Stimulated activated CD8-positive, alpha-beta memory T cell treated with anti-CD3 and anti-CD28 coated beads, Interleukin-4, amount 100 ng/mL, for 1 hour (primary cell): ENCODE measurements at places on chromosomes 7 and 10.
A peak's percentile ranks its signal among the peaks of the same experiment; 100 is the strongest.

GRCh38 chr10:90007226-90007625 is 305.8 kb downstream of the KIF20B start:
- DNase-seq: no peak

GRCh38 chr7:44755698-44756627 is 7.3 kb downstream of the ZMIZ2 start:
- no peak for DNase-seq

DNA sequence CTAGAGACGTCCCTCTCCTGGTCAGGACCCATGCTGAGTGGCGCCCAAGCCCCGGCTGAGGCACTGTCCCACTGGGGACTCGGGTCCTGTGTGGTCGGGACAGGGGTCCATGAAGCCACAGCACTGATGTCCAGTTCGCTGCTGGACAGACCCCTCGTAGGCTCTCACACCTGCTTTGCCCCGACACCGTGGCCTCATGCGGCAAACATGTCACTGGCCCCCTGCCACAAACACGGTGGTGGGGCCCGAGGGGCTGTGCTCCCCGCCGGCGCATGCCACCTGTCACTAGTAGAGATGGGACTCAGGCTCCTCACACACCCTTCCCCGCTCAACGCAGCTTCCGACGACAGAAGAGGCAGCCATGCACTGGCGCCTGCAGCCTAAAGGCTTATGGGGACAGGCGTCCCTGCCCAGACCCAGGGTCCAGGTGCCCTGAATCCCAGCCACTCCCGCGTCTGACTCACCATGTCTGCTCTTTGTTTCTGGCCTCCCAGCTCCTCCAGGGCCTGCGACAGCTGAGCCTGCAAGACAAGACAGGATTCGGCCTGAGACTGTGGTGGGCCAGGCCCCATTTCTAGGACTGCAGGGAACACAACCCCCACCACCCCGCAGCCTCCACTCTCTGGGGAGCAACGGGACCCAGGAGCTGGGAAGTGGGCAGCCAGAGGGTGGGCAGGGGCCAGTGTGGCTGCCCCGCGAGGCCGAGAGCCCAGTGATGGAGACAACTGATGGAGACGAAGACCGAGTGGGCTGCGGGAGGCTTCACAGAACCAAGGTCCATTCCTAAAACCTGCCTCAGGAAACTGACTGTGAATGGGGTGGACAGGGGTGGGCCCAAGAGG is 230.9 kb downstream of the MAD1L1 start:
- no peak for DNase-seq

DNA sequence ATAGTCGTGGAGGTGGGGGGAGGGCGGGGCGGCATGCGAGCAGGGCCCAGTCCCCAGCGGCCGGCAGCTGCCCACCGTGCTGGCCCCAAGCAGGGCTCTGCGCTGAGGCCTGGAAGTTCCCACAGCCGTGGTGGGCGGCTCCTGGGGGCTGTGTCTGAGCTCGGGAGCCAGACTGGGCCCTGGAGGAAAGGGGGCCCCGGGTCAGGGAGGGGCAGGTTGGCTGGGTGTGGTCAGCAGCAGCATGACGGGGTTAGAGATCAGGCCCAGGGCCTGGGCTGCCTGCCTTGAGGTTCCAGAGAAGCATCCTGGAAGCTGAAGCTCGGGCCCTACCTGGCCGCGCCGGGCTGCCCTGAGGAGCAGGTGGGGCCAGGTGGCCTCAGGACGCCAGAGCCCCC is 22.1 kb downstream of the GET4 start:
- DNase-seq: no peak

DNA sequence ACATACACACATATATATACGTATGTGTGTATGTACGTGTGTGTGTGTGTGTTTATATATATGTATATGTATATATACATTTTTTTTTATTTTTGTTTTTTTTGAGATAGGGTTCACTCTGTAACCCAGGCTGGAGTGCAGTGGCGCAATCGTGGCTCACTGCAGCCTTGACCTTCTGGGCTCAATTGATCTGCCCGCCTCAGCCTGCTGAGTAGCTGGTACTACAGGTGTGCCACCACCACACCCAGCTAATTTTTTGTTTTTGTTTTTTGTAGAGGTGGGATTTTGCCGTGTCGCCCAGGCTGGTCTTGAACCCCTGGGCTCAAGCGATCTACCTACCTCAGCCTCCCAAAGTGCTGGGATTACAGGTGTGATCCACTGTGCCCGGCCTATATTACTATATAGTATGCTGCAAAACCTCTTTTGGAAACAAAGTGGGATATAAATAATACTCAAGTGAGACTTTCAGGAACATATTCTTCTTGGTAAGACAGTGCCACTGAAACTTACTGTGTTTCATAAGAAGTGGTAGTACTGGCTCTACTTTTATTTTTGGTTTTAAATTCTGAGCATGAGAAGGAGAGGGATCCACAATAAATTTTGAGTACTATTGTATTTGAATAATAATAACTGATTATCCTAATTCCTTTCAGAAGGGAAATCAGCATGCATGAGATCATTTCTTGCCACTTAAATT is 51.0 kb downstream of the MLLT10 start:
- DNase-seq: no peak

- no peak for DNase-seq
These were observed 114.9 kb upstream of the PLXNA4 start for GRCh38 chr7:132691201-132691600.

DNA sequence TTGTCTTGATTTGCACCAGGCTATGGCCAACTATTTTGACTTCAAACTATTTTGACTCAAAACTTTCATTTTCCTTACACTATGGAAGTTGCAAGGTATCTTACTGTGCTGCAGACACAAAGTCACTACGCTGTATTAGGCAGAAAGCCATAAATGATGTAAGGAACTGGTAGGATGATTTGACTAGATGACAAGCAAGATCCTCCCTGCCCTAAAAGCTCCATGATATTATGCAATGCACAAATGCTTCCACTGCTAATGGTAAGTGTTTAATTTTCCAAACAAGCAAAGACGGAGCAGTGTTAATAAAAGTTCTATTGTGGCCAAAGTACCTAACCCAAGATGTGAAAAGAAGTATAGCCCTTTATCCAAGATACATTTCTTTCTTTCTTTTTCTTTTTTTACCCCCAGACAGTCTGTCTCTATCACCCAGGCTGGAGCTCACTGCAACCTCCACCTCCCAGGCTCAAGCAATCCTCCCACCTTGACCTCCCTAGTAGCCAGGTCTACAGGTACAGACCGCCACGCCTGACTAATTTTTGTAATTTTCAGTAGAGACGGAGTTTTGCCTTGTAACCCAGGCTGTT is 98.2 kb downstream of the ANK3 start:
- DNase-seq: no peak

GRCh38 chr7:26321435-26321834 is 29.8 kb downstream of the SNX10 start:
- DNase-seq: no peak

DNA sequence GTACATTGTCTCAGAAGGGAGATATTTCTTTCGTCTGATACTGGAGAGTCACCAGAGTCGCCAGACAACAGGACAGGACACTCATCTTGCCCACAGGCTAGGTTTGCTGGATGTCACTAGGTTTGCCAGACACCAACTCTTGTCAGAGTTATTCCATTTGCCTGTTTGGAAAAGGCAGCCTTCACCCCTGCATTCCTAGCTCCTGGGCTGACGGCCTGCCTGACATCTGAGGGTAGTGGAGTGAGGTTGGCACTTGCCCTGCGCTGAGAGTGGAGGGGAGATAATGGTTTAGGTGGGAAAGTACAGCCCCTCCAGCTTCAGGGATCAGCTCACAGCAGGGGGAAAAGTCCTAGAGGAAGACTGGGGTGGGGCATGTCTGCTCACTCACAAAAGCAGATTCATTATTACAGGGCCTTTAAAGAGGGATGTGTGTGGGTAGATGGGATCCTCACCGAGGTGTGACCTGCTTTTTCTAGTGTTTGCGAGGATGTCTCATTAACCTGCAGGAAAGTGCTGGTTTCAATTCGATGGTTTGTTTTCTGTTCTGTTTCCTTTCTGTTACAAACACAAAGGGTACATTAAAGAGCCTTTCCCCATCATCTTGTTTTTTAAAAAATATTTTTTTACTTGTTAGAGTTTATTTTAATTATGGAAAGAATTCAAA is 79.3 kb upstream of the TNS3 start:
- DNase-seq: no peak

- no peak for DNase-seq
These were observed 46.2 kb upstream of the ZNF716 start for GRCh38 chr7:57403601-57404342.

- DNase-seq: no peak
These were observed 78.6 kb downstream of the NRF1 start for GRCh38 chr7:129689995-129690581.

DNA sequence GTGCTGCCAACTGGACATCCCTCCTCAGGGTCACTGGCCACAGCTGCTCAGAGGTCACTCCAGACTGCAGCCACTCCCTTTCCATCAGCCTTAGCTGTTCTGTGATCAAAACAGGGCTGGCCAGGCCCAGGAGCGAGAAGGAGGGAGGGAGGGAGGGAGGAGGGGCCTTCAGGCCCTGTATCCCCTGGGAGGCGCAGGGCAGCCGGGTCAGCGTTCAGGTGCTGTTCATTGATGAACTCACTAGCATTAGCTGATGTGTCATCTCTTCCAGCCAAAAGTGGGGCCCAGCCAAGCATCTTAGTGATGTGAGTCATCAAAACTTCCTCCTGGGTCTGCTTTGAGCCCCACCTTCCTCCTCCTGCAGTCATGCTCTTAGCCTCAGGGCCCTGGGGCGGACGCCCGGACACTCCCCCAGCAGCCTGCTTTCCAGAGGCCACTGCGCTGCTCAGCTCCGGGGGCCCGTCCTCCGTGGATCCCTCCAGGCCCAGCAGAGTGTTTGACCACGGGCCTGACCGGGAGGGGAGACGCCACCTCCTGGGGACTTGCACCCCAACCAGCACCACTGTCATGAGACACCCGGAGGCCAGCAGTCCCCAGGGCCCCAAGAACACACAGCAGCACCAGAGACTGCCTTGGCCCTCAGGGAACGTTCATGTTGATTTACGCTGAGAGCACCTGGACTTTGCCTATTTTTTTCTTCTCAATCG is 149.2 kb downstream of the PRKAG2 start:
- DNase-seq: peak; percentile 7

- DNase-seq: no peak
These were observed 262.7 kb downstream of the REEP3 start for GRCh38 chr10:63783882-63784281.

DNA sequence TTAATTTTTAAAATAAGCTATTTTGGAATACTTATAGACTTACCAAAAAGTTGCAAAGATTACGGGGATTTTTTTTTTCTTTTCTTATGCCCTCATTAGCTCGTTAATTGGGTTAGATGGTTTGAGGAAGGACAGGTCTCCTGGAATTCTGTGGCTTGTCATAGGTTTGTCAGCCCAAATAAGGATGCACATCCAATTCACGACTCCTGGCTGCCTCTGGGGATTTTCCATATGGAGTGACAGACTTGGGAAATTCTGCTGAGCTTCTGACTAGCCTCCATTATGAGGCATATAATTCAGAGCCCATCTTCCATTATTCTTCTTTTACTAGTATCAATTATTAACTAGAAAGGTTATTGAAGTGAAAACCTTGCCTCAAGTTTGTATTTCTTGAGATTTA is 102.1 kb downstream of the AUTS2 start:
- DNase-seq: no peak

GRCh38 chr7:2803342-2803692 is 40.8 kb downstream of the GNA12 start:
- no peak for DNase-seq

DNA sequence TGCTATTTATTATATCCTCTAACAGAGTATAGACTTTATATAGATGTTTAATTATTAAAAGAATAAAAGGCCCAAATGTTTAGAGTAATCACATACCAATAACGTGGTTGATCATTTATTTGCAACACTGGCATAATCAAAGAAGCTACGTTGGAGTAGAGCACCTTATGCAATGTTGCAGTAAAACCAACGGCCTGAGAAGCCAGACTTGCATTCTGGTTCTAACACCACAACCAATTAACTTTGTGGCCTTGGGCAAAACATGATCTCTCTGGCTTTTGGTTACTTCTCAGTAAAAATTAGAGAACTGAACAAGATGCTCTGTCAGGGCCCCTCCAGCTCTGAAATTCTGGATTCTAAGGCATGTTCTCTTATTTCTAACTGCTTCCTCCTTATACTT is 476.2 kb downstream of the GRM8 start:
- no peak for DNase-seq

DNA sequence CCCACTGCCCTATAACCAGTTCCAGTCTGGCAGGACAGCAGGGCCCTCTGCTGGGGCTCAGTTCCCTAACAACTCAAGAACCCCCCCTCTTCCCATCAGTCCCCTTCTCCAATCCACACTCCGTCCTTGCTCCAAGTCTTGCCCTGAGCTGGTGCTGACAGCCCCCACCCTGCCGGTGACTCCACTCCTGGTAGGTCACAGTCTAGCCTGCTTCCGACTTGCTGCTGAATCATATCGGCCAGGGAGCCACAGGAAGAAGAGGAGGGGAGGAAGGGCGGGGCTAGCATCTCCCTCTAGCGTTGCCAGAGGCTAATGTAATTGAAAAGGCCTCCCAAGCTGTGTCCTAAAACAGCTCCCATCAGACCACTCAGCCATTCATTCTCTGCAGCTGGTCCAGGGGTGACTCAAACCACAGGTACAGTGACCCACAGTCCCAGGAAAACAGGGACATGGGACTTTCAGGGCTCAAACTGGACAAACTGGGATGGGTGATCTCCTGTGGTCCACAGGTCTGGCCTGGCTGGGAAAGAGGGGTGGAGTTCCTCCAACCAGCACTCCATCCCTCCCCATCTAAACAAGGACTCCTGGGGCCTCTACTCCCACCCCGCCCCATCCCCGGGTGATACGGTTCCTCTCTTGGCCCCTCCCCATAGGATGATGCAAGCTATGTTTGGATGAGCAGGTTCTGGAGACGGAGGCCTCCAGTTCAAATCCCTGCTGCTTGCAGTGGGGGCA is 158.8 kb downstream of the SH3PXD2A start:
- DNase-seq: peak; percentile 25

DNA sequence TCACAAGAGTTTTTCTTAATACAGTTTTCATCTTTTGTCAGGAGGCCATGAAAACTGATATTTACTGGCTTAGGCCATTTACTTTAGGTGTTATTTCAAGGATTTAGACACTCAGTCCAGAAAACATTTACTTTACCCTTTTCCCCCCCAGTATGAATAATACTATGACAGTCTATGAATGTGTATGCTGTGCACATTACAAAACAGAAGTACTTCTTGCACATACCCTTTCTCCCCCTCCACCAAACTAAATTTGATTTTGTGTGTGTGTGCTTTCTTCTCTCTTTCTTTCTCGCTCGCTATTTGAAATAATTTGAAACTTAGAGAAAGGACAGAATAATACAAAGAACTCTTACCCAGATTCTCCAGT is 41.3 kb downstream of the RBM33 start:
- no peak for DNase-seq

DNA sequence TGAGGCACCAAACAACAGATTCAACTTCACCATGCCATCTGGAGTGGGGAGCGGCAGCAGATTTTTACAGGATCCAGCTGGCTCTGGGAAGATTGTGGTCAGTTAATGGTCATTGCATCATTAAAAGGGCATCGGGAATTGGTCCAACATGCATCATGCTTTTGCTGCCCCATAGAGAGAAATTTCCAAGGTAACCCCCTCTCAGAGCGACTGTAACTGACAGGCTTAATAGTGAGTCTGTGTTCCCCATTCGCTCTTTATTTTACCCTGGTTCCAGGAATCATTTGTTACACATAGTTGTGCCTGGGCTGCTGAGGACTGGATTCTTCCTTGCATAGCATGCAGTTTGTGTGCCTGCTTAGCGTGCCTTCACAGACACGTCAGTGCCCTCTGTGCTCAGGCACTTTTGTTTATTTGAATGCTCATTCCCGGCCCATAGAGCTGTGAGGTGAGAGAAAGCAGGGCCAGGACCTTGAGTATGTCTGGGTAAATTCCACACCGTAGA is 49.9 kb downstream of the CDHR3 start:
- DNase-seq: no peak

- no peak for DNase-seq
These were observed 106.2 kb upstream of the RET start for GRCh38 chr10:42970451-42971250.
